ENCODE measurements at places on chromosomes 12 and 14. TPM values are rescaled to one million over a fixed set of nuclear protein-coding genes. Genes with fewer than 3 reads are reported as not detected.

The OR4E2 gene
- not detected for total RNA-seq

The ARPC3 gene
- total RNA-seq: 429 TPM

The TAS2R42 gene
- total RNA-seq: not detected

The ANKRD33 gene
- total RNA-seq: 0.13 TPM

The PLXNC1 gene
- total RNA-seq: 1.7 TPM

The FAM181A gene
- total RNA-seq: not detected

The HOXC11 gene
- not detected for total RNA-seq

The DPPA3 gene
- total RNA-seq: not detected

The GPR132 gene
- 0.16 TPM for total RNA-seq

The KCNJ8 gene
- total RNA-seq: 3.2 TPM

The CNIH1 gene
- total RNA-seq: 243 TPM

The ABCC9 gene
- 1.6 TPM for total RNA-seq

The SIX1 gene
- total RNA-seq: 2.4 TPM

The RDH12 gene
- total RNA-seq: not detected

The CLEC4C gene
- total RNA-seq: not detected

The SOAT2 gene
- not detected for total RNA-seq

The PAX9 gene
- total RNA-seq: not detected

The TPH2 gene
- total RNA-seq: not detected

The SERPINA10 gene
- not detected for total RNA-seq

The KRT75 gene
- total RNA-seq: not detected

The TMEM119 gene
- 42.8 TPM for total RNA-seq

The REP15 gene
- total RNA-seq: not detected

The LMNTD1 gene
- total RNA-seq: not detected

The WSCD2 gene
- total RNA-seq: not detected

The PLA2G1B gene
- not detected for total RNA-seq

The GNPNAT1 gene
- 20.8 TPM for total RNA-seq

The CIT gene
- total RNA-seq: 12.3 TPM

The TMTC2 gene
- total RNA-seq: 3.0 TPM

The RND1 gene
- 3.4 TPM for total RNA-seq

The SLC17A8 gene
- not detected for total RNA-seq

The ARHGAP9 gene
- total RNA-seq: 2.2 TPM

The A2M gene
- 566 TPM for total RNA-seq

The SYCP3 gene
- not detected for total RNA-seq

Data from epithelial cell of alveolus of lung (primary cell).